ENCODE measurements at places on chromosomes 2 and 18.

- no peak for DNase-seq
These were observed 156.3 kb downstream of the EML6 start for GRCh38 chr2:54879598-54880332.

DNA sequence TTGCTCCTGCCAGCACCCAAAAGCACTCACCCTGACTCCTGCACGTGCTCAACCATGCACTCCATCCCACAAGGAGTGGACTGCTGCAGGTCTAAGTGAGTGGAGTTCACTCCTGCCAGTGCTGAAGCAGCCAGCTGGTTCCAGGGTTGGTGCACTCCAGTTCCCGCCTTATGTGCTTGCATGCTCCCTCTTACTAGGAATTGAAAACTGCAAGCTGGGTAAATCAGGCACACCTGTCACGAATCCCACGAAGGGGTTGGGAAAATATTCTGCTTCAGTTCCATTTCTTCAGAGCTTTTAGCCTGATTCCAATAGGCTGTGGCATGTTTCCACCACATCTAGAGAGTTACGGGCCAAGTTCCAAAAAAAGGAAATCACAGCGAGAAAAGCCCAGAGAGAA is 1365.5 kb upstream of the CHAC2 start:
- DNase-seq: no peak

DNA sequence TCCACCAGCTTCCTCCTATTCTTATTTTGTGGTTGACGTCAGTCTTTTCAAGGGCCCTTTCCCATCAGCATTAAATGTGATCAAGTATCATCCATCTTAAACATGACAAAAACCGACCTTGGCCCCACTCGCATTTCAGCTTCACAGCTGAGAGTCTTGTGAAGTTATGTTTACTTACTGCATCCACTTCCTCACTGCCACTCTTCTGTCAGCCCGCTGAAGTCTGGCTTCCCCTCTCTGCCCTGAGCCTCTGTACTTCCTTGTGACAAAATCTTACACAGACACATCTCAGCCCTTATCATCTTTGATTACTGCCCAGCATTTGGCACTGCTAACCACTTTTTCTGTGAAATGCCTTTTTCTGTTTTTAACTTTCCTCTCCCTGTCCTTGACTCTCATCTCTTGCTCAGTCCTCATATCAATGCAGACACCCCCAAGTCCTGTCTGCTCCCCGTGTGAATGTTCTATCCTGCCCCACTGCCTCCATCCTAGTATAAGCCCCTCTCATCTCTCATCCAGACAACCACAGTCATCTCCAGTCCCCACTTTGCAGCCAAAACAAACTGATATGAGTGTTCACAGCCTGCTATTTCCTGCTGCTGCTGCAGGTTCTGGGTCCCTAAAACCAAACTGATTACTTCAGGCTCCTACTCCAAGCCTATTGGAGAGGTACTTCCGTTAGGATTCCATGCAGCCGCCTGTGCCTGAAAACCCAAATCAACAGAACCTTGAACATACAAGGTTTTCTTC is 31.4 kb downstream of the FOSL2 start:
- DNase-seq: no peak

- DNase-seq: no peak
These were observed 236.7 kb downstream of the TCF4 start for GRCh38 chr18:55351241-55351691.

GRCh38 chr18:74066018-74066417 is 81.6 kb downstream of the FBXO15 start:
- no peak for DNase-seq

DNA sequence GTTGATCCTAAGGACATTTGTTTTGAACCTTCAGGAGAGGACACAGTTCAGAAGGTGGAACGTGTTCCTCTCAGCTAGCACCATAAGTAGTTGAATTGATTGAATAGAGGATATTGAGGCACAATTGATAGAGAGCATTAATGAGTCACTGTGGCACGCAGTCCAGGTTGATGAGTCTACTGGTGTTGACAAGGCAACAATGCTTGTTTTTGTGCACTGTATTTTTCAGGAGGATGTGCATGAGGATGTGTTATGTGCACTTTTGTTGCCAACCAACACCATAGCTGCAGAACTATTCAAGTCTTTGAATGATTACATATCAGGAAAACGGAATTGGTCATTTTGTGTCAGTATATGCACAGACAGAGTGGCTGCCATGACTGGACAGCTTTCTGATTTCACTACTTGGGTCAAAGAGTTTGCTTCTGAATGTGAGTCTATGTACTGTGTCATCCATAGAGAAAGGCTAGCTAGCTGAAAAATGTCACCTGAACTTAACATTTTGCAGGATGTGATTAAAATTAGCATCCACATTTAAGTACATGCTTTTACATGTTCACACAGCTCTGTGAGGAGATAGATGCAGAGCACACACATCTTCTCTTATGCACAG is 140.1 kb upstream of the B3GNT2 start:
- no peak for DNase-seq

DNA sequence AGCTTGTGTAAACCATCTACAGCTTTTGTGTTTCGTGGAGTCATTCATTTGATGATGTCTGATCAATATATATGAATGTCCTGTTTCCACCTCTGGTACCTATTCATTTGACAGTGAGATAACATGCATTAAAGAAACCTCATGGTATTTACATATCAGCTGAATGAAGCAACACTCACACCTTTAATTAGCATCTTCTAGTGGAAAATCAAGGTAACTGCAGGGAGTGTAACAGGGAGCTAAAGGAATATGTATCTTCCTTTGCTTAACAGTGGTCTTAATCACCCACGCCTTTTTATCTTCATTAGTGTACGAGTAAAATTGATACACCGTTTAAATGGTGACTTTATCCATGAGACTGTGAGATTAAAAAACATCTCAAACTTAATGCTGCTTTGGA is 15.6 kb downstream of the SLC39A10 start:
- no peak for DNase-seq

- DNase-seq: no peak
These were observed 542.8 kb upstream of the ID2 start for GRCh38 chr2:8138923-8139667.

DNA sequence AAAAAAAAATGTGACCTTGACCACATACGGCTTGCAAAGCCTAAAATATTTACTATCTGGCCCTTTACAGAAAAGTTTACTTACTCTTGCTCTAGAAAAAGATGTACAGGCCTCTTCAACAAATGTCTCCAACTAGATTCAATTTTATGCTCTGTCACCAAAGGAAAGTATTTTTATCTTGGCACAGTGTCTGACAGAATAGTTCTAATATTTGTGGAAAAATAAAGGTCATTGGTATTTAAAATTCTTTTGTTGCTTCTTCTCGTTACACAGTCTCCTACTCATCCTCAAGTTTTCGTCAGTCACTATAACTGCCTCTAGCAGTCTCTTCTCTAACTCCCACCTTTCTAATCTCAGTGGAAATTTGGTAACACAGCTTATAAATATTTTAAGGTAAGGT is 1.4 kb downstream of the RBKS start:
- no peak for DNase-seq

- no peak for DNase-seq
These were observed 33.0 kb downstream of the COMMD1 start for GRCh38 chr2:61938511-61938910.

Measured in stimulated activated CD8-positive, alpha-beta memory T cell treated with anti-CD3 and anti-CD28 coated beads, Interleukin-4, amount 100 ng/mL, for 1 hour (primary cell).